ENCODE measurements at places on chromosomes 11 and 22.

- no peak for DNase-seq
These were observed 11.2 kb upstream of the SYT8 start for GRCh38 chr11:1823376-1824220.

DNA sequence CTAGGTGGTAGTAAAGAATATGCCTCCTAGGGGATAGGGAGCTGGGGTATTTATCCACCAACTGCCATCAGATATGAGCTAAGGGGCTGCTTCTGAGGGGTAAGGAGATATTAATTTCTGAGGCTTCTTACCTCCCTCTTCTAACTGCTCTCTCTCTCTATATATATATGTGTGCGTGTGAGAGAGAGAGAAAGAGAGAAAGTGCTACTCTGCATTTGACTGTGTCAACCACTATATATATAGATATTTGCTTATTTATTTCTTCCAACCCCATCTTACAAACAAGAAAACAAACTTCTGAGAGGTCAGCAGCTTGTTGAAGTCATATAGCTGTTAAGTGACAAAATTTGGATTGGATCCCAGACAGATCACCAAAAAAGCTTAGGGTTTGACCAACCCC, 5.9 kb upstream of the HEPACAM start:
- no peak for DNase-seq

- DNase-seq = no peak
These were observed 197.6 kb downstream of the TMEM135 start for GRCh38 chr11:87235366-87235765.

DNA sequence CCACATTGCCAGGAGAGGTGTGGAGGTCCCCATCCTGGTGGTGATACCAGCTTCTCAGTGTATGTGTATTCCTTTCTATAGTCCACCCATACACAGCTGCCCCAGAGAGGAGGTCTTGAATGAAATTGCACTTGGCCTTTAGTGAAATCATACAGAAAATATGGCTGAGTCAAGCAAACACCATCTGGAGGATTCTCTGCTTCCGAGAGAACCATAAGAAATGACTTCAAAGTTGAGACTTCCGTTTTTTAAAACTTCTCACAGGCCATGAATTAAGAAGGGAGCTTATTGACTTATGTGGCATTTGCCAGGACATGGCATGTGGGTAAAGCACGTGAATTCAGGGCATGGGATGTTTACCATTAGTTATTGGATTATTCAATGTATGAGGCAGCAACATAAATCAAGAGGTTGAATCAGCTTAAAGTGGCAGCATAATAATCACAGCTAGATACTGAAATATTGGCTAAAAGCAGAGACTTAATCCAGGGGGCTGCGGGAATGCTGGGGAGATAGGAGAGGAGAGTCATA, 119.1 kb upstream of the MTNR1B start:
- no peak for DNase-seq

DNA sequence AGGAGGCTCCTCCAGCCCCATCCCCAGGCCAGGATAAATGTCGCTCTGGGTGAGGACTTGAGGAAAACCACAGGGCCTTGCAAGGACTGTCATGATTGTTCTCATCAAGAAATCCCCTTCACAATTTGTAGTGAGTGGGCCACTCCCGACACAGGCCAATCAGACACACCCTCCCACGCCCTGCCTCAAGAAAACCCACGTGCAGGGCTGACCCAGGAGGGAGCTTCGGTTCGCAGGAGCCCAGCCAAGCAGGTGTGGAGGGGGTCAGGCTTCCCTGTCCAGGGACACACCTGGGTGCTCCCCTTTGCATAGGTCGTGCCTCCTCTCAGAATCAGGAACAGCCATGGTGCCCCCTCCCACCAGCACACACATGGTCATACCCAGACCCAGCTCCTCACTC, 43.2 kb downstream of the SHANK2 start:
- no peak for DNase-seq

DNA sequence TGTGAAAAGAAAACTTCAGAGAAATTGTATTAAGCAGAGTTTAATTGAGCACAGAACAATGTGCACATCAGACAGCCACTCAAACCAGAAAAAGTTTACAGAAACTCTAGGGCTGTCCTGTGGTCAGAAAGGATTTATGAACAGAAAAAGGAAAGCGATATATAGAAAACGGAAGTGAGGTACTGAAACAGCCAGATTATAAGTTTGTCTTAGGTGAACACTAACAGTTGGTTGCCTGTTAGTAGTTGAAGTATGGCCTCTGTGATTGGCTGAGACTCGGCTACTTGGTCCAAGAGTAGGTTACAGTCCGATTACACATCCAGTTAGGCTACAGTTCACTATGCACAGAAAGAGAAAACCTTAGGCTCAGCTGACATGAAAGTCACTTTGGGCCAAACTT, 1232.5 kb upstream of the RAG2 start:
- DNase-seq = no peak

- no peak for DNase-seq
These were observed 14.7 kb downstream of the LAYN start for GRCh38 chr11:111555255-111555654.

GRCh38 chr11:102269927-102270326, 47.4 kb upstream of the BIRC3 start:
- no peak for DNase-seq

GRCh38 chr22:49107561-49107960, 720.1 kb downstream of the BRD1 start:
- DNase-seq = no peak

- no peak for DNase-seq
These were observed 8.4 kb downstream of the UVRAG start for GRCh38 chr11:75823415-75823814.

DNA sequence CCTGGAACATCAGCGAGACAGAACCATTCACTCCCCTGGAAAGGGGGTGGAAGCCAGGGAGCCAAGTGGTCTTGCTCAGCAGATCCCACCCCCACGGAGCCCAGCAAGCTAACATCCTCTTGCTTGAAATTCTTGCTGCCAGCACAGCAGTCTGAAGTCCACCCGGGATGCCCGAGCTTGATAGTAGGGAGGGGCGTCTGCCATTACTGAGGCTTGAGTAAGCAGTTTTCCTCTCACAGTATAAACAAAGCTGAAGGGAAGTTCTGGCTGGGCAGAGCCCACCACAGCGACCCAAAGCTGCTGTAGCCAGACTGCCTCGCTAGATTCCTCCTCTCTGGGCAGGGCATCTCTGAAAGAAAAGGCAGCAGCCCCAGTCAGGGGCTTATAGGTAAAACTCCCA, 764.8 kb upstream of the LUZP2 start:
- DNase-seq = no peak

GRCh38 chr22:46246178-46246577, 3.9 kb downstream of the CDPF1 start:
- DNase-seq = no peak

GRCh38 chr22:24424901-24425775, 2.3 kb upstream of the ADORA2A start:
- DNase-seq = no peak

- DNase-seq = no peak
These were observed 33.3 kb downstream of the OPCML start for GRCh38 chr11:133498969-133499368.

DNA sequence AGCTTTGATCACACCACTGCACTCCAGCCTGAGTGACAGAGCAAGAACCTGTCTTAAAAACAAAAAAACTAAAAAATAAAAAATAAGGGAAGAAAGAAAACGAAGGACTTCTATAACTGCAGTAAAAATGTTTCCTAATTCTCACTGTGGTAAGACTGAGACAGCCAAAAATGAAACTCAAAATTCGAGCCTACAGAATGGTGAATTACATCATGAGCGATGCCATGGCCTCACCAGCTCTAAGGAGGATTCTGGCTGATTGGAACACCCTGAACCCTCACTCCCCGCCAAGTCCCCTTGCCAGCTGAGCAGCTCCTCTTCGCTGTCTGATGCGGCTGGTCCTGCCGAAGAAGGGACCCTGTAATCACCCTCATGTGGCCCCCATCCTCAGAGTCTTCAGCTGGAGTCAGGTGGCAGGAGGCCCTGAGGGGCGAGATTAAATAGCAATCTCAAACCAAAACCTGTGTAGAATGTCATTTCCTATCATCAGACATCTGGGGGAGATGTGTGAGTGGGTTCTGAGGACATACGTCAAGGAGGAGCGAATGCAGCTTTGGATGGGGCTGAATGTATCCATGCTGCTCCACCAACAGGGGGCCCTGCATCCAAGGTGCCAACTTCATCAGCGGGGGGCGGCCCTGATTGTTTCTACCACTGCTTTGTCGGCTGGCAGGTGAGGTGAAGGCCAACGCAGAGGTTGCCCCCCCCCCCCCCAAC, 29.2 kb downstream of the PDGFB start:
- peak; percentile 76 for DNase-seq

DNA sequence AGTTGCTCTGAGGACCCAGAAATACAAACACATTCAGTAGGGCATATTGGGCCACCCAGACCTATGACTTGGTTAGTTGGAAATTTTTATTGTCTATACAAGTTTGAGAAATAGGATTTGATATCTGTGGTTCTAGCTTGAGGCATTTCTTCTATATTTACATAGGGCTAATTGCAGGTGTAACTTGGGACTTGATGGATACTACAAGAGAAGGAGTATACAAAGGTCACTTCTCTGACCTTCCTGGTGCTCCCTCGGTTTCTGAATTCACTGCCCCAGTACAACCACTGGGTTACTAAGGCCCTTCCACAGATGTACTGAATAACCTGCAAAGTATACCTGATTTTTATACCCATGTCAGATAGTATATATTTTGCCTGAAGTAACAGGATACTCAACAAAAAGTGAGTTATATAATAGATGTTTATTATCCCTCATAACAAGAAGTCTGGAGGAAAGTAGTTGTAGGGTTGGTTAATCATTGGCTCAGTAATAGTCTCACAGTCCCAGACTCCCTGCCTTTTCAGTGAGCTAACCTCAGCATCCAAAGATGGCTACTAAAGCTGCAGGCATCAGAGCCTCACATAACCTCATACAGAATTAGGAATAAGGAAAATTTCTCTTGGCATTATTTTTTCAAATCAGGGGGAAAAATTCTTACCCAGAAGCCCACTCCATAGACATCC, 8.8 kb upstream of the PGR start:
- no peak for DNase-seq

- no peak for DNase-seq
These were observed 103.4 kb upstream of the ASPHD2 start for GRCh38 chr22:26325641-26326040.

GRCh38 chr11:130916910-130917309, 631 bp upstream of the SNX19 start:
- DNase-seq = peak; percentile 7

GRCh38 chr11:32895471-32895870, 2.9 kb downstream of the QSER1 start:
- DNase-seq = no peak

All from GM23338 (cell line).